Upper lobe of right lung (tissue), 1 donor: ENCODE measurements at places on chromosomes 4 and X. TPM values are rescaled to one million over a fixed set of nuclear protein-coding genes. Genes with fewer than 3 reads are reported as not detected.

- DNase-seq: no peak
- H3K27ac ChIP-seq: no peak overlapping the region
- no peaks in the 10 kb centered on the region for H3K36me3 ChIP-seq
These were observed 43.5 kb downstream of the NUDT9 start for GRCh38 chr4:87465739-87466366.

DNA sequence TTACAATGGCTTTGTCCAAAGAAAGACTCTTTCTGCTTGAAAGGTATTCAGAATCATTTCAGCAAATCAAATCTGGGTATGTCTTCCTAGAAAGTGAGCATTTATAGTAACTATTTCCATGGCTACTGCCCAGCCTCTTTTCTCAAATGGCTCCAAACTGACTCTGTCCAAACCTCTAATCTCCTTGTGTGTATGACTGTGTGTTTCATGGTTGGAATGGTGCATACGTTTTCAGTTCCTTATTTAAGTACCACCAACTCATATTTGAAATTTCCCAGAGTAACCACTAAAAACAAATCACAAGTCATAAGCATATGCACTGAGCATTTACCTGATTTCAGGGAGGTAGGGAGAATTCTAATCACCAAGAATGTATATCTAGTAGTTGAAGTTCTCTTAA is 106.0 kb downstream of the TMEM144 start:
- H3K4me3 ChIP-seq: no peak overlapping the region
- H3K4me1 ChIP-seq: no peaks in the 10 kb centered on the region
- no peaks in the 10 kb centered on the region for H3K36me3 ChIP-seq
- no peak for DNase-seq
- no peaks in the 10 kb centered on the region for H3K27me3 ChIP-seq
- no peak overlapping the region for H3K27ac ChIP-seq

- DNase-seq: no peak
- H3K36me3 ChIP-seq: no peaks in the 10 kb centered on the region
- no peak overlapping the region for H3K27ac ChIP-seq
- no peak overlapping the region for H3K4me3 ChIP-seq
These were observed 120.4 kb downstream of the NDST3 start for GRCh38 chr4:118154649-118155048.

- no peaks in the 10 kb centered on the region for H3K36me3 ChIP-seq
- H3K4me1 ChIP-seq: no peaks in the 10 kb centered on the region
- no peak overlapping the region for H3K27ac ChIP-seq
- no peaks in the 10 kb centered on the region for H3K27me3 ChIP-seq
- no peak overlapping the region for H3K4me3 ChIP-seq
- no peak for DNase-seq
These were observed 392.8 kb downstream of the RAPGEF2 start for GRCh38 chr4:159495515-159496236.

GRCh38 chr4:80070880-80071603 is 2.0 kb downstream of the ANTXR2 start:
- DNase-seq: no peak
- H3K36me3 ChIP-seq: peaks cover 24% of the 10 kb centered on the region
- peak overlapping the region; percentile 70 for H3K4me3 ChIP-seq
- peaks cover 28% of the 10 kb centered on the region for H3K4me1 ChIP-seq
- H3K27ac ChIP-seq: peak overlapping the region; percentile 94
- H3K27me3 ChIP-seq: no peaks in the 10 kb centered on the region

- DNase-seq: no peak
- no peak overlapping the region for H3K27ac ChIP-seq
- peaks cover 10% of the 10 kb centered on the region for H3K4me1 ChIP-seq
- H3K4me3 ChIP-seq: peak overlapping the region; percentile 26
These were observed 23.3 kb downstream of the MRFAP1 start for GRCh38 chr4:6663596-6664393.

Gene TMPRSS11A
- total RNA-seq: not detected

Gene MTTP
- total RNA-seq: 0.20 TPM

Gene HELT
- 0.49 TPM for total RNA-seq

Gene NWD2
- total RNA-seq: not detected
